ENCODE measurements at places on chromosomes 16 and 17. TPM values are rescaled to one million over a fixed set of nuclear protein-coding genes. Genes with fewer than 3 reads are reported as not detected.
A peak's percentile ranks its signal among the peaks of the same experiment; 100 is the strongest.

GRCh38 chr16:3787924-3788661 lies 70.8 kb upstream of the TRAP1 start:
- DNase-seq, result no peak

GRCh38 chr16:72848759-72849664 lies 198.9 kb downstream of the ZFHX3 start:
- peak; percentile 77 for DNase-seq

- peak; percentile 84 for DNase-seq
Measured at GRCh38 chr16:68236137-68236825, 354 bp upstream of the ESRP2 start.

DNA sequence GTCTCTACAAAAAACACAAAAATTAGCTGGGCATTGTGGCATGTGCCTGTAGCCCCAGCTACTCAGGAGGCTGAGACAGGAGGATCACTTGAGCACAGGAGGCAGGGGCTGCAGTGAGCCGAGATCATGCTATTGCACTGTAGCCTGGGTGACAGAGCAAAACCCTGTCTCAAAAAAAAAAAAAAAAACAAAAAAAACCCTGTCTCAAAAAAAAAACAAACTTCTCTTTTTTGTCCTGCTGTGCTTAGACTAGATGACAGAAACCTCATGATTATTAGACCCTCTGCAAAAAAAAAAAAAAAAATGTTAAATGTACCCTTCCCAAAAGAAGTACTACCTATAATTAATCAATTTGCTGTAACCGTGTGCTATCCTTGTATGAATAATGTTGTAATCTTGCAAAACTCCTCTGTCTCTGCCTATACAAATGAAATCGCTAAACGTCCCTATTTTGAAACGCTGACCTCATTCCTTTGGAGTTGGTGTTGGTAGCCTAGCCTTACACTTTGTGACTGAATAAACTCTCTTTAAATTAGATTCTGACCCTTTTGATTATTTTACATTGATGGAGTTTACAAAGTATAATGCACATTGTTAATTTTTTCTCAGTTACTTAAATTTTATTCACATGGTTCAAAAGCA lies 13.6 kb upstream of the DHRS7B start:
- DNase-seq, result no peak

GRCh38 chr16:70779361-70779760 lies 21.6 kb downstream of the VAC14 start:
- no peak for DNase-seq

DNA sequence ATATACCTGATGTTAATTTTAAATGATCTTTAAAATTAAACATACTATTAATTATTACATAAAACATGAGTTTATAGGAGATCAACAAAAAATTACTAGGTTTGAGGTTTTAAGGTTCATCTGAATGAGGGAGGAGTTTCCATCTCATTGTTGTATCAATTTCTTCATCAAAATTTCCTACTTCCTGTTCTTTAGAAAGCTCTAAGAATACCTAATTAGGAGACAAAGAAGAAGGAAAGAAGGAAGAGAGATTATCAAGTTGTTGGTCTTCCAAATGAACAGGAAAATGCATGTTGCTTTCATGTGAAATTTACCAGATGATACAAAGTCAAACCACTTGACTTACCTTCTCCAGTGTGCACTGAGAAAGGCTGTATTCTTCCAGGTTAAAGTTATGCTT lies 18.1 kb upstream of the ABCA9 start:
- no peak for DNase-seq

DNA sequence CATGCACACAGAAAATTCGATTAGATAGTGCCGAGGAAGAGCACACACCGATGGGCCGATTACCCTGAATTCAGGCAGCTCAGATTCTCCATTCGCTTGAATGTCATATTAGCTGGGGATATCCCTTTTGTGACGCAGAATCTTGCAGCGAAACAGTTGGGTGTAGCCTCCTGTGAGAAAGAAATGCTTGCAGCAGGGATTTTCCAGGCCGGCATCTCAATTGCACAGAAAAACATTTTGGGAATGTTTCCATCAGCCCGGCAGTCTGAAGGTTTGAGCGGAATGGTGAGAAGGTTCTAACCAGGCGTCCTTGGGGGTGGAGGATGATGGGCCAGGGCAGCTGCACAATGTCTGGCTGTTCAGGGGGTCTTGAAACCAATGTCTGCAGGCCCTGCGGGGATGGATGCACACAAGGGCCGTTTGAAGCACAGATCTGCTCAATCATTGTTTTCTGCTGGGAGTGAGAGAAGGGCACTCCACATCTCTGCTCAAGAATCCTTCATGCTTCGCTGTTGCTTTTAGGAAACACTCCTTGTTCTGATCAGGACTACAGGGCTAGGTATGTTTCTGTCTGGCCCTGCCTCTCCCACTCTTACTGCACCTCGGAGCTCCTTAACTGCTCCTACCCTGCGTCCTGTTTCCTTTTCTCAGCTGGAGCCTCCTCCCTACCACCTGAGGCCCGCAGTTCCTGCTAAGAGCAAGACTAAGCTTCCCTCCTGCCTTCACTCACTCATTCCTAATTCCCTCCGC lies 94.6 kb downstream of the CMIP start:
- DNase-seq, result no peak

DNA sequence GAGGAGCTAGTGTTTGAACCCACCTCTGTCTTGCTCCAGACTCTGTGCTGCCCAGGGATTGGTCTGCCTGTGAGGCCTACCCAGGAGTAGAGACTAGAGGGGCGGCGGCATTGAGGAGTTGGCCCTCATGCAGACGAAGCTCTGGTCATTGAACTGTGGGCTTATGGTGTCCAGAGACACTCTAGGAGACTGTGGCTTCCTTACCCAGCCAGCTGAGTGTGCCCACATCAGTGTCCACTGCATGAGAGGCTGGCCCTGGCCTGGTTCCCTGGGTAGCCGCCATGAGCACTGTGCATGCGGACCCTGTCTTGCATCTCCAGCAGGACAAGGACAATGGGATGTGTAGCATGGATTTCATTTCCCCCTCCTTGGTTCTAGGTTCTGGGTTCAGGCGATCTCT lies 14.0 kb downstream of the SGSM2 start:
- DNase-seq, result no peak

GNGT2 gene
- total RNA-seq, result 3.6 TPM

SLC5A11 gene
- total RNA-seq, result not detected

Data from left lung (tissue), 14 donors.